NCI-H1105 treated with DMSO at 0.1 percent for 48 hours (cell line): ENCODE measurements at places on chromosomes 6 and 20.

DNA sequence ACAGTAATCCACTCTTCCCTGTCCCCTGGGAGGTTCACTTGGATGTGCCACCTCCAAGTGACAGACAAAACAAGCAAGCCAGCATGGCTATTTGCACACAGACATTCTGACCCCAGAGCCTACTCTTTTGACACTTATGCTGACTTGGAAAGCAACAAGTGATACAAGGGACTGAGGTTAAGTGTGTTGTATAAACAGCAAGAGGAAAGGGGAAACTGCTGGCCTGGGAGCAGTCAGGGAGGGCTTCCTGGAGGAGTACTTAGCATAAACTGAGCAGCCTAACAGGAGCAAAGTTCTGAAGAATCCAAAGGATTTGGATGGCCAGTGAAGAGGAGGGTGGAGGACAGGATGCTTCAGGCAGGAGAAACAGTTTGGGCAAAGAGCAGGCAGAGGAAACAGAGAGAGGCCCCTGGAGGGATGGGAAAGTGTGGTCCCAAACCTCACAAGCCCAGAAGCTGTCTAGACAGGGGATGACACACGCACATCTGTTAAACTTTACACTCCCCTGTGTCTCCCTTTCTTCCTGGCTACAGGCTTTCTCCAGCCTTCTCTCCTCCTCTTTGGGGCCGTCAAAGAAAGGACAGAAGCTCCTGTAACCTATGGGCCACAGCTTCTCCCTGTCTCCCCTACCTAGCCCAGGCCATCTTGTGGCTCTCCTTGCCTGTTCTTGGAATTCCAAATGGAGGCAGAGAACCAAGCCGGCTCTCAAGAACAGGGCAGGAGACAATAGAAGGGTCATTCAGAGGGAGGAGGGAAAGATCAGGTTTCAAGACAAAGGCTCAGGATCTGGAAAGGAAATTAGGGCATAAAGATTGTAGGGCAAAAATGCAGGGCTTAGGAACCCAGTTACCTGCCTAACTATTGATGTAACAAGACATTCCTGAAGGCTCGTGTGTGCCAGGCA is 19.3 kb downstream of the SULF2 start:
- no peak for DNase-seq

GRCh38 chr20:33787253-33787891 is 23.8 kb upstream of the CHMP4B start:
- no peak for DNase-seq

- no peak for DNase-seq
Observed at GRCh38 chr20:6411651-6412050, 288.8 kb upstream of the FERMT1 start.

DNA sequence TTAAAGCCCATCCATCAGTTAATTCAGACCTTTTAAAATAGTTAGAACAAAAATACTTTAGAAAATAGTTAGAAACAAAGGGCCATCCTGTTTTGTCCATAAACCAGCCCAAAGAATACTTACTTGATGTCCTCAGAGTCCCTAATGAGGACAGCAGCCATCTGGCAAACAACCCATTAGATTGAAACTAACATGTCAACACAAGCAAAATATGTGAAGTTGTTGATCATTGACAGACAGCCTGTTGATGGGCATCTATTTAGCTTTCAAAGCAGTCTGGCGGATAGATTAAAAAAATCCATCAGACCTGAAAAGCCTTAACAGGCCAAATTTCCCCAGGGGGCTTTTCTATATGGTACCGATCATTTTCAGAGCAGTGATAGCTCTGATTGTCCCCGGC is 154.2 kb upstream of the TSHZ2 start:
- no peak for DNase-seq

DNA sequence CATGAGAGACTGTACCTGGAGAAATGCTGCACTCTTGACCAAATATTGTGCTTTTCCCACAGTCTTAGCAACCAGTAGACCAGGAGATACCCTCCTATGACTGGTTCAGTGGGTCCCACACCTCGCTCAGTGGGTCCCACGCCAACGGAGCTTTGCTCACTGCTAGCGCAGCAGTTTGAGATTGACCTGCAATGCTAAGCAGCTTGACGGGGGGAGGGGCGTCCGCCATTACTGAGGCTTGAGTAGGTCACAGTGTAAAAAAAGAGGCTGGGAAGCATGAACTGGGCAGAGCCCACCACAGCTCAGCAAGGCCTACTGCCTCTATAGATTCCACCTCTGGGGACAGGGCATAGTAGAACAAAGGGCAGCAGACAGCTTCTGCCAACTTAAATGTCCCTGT is 49.0 kb upstream of the HIVEP2 start:
- DNase-seq: no peak

GRCh38 chr20:60063048-60063451 is 104.8 kb downstream of the CDH26 start:
- no peak for DNase-seq

- no peak for DNase-seq
Observed at GRCh38 chr6:20367743-20368485, 33.8 kb upstream of the E2F3 start.

- DNase-seq: peak; percentile 5
Observed at GRCh38 chr6:32825966-32826365, 9.2 kb upstream of the HLA-DOB start.

DNA sequence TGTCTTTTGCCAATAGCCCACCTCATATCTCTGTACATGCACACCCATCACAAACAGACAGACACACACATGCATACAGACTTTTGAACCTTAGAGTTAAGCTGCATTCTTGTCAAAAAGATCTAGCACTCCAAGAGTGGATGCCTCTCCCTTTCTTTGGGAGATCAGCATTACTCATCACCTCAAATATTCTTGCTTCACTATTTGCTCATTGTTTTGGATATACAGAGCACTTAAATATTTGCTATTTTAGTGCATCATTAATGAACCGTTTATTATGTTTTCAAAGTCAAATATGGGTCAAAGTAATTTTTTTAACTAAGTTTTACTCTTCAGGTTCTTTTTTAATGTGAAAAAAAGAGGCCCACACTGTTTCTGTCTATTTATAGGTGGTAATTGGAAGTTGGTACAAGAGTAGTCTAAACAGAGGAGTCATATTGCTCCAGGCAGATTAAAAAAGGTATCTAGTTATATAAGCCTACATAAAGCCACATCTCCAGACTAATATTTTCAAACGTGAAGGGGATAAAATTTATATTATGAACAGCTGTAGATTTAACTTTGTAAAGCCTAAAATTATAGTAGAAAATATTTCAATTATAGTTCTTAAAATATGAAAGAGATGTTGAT is 102.6 kb downstream of the FLRT3 start:
- DNase-seq: no peak

DNA sequence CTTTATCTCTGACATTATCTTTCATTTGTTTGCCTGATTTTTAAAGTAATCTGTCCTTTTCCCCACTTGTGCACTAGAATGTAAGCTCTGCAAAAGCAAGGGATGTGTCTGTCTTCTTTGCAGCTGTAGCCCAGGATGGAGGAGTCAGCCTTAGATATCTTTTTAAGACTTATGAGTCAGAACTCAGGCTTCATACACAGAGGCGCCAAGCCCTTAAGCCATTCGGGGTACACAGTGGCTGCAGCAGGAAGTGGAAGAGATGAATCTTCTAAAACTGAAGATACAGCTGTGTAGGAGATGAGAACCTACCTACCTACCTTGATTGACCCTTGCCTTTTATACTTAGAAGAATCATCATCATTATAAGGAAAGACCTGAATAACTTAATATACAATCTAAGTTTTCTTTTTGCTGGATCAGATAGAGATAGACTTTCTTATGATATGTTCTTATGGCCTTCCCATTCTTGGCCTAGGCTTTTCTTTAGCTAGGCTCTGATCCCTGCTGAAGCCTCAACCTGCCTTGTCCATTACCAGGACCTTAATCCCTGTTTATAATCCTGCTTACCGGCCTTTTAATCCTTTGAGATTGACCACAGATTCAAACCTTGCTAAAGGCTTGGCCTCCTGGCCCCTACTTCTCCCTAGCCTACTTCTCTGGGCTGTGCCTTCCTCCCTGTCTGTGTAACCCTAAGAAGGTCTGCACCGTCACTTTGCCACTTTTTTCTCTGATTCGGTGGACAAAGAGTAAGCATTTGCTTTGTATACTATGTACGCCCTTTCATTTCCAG is 304.5 kb downstream of the PRL start:
- DNase-seq: no peak

DNA sequence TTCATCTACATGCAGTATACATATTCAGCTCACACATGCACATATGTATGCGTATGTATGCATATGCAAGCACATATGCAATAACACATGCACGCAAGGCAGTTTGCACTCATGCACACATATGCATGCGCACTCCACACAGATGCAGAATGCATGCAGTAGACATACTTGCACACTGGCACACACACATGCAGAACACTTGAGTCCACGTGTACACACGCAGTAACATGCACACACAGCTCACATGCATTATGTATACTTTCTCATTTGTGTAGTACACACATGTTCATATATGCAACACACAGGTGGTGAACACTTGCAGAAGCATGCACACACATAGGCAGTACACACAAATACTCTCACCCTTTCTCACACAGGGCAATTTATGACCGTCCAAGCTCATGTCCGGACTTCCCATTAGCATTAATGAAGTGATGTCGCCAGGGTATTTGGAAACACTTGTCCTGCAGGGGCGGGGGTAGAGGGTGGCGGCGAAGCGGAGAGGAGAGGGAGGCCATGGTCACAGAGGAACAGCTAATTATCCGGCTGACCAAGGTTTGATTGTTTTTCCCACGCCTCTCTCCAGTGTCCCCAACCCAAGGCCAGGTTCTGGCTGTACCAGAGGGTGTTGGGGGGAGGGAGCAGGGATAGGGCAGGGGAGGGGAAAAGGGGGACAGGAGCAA is 91.3 kb downstream of the VEGFA start:
- DNase-seq: no peak

DNA sequence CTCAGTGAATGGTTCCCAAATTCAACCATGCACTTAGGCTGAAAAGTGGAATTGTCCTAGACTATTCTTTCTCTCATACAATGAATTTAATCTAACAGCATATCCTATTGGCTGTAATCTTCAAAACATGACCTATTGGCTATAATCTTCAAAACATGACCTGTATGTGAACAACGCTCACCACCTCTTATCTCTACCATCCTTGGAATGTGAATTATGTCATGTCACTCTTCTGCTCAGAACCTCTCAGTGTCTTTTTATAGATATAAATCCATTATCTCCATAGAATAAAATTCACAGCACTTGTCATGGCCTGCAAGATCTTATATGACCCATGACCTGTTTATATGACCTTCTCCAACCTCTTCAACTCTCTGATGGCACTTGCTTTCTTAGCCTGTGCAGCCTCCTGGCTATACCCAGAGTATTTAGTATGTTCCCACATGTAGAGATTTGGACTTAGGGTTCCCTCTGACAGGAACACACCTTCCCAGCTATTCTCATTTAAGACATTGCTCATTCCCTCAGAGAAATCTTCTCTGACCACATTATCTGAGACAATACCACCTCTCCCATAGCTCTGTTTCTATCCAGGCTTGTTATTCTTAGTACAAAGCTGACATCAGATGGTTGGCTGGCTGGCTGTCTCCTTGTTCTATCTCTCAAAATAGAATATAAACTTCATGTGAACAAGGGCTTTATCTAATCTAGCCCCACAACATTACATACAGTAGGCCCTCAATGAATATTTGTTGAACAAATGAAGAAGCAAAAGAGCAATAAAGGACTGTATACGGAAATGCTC is 275.0 kb upstream of the PREP start:
- no peak for DNase-seq

- DNase-seq: peak; percentile 88
Observed at GRCh38 chr20:50379049-50379990, 130.9 kb upstream of the PTPN1 start.

DNA sequence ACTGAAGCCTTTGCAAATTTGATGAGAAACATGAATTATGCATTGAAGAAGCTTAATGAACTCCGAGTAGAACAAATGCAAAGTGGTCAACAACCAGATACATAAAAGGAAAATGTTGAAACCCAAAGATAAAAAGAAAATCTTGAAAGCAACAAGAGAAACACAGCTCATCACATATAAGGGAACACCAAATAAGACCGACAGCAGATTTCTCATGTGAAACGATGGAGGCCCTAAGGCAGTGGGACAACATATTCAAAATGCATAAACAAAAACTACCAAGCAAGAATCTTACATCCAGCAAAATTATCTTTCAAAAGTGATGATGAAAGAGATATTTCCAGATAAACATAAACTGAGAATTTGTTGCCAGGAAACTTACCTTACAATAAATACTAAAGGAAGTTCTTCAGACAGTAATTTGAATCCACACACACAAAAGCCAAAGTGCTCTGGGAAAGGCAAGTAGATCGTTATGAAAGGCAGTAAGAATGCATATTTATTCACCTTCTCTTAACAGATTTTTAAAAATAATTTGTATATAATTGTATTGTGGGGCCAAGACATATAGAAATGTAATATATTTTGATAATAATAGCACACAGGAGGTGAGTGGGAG is 22.5 kb downstream of the SLC52A3 start:
- peak; percentile 16 for DNase-seq

DNA sequence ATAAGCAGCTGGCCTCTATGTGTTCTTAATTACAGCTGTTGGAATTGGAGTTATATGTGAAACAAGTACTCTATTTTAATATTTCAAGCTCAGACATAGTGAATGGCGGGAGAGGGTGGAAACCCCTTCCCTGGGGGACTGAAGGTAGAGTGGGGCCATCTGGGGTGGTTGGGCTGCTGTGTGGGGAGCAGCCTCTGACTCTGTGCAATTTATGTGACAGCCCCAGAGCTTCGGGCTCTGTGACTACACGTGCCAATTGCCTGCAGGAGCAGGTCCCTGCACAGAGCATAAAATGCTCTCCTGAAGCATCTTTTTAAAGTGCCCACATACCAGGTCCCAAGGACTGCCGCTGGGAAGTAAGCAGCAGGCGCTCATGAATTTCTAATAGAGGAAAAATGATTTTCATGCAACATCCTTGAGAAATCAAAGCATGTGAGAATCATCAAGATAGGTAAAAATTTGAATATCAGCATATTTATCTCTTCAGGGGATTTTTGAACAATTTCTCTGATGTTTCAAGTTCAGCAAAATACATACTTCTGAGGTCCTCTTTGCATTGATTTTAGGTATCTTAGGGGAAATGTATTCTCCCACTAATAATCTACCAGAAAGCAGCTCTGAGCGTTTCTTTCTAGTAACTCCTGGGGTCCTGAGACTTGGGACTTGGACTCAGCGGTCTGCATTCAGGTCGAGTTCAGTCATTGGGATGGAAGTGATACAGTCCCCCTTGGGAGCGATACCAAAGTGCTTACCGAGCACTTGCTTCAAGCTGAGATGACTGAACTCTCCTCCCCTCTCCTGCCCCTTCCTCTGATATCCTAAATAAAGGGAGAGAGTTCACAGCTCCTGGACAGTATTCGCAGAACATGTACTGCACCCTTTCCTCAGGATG is 40.0 kb downstream of the ALDH8A1 start:
- no peak for DNase-seq

GRCh38 chr20:24977336-24977735 is 15.2 kb downstream of the APMAP start:
- DNase-seq: no peak

GRCh38 chr6:20386218-20386617 is 15.5 kb upstream of the E2F3 start:
- no peak for DNase-seq
